ENCODE measurements at places on chromosomes 1 and 21.

- DNase-seq: no peak
Observed at GRCh38 chr1:94120570-94120901, 412 bp downstream of the ABCA4 start.

- no peak for DNase-seq
Observed at GRCh38 chr1:153217212-153217611, at the start of gene PRR9. TSS of gene PRR9 (plus strand) at chr1:153217584. CDS start at chr1:153218145, 561 bp downstream.

- peak; percentile 86 for DNase-seq
Observed at GRCh38 chr21:42062236-42063022, 8.7 kb upstream of the UMODL1 start.

GRCh38 chr1:97270508-97271307, 549.1 kb downstream of the PTBP2 start:
- no peak for DNase-seq

DNA sequence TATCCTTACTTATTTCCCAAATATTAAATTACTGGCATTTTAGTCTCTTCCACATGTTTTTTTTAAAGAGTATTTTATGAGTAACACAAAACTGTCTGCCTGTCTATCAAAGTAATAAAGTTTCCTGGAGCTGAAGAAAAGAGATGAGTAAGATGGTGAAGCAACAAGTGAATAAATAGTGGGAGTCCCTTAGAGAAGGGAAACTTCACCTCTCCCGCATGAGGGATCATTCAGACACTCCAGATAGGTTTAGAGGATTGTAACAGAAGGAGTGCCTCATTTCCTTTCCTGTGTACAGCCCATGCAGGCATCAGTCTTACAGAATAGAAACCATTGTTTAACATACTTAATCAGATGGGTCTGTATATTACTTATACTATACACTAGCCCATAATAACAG, 205.7 kb downstream of the USP25 start:
- DNase-seq: no peak

- no peak for DNase-seq
Observed at GRCh38 chr1:41719590-41719989, 199.1 kb downstream of the HIVEP3 start.

DNA sequence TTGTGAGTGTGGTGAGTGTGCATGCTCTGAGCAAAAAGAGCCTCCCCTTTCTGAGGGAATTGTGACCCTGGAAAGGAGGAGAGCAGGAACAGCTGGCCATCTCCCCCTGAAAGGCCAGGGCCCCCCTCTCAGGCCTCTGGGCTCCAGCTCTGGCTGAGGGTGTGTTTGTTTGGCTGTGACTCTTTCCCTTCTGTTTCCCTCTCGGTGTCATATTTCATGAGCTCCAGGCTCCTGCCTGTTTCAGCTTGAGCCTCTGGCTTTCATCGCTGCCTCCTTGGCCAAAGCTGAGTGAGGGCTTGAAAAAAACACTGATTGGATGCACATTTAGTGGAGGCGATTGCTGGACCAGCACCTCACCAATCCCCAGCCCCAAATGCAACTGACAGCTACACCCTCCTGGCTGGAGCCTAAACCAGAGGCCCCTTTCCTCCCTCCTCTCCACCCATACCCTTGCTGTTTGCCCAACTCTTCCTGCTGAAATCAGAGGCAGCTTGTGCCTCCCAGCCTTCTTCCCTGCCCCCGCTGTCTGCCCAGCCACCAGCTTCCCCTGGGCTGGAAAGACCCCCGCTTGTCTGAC, 64.1 kb downstream of the DDR2 start:
- DNase-seq: no peak
